ENCODE measurements at places on chromosomes 7 and 10. TPM values are rescaled to one million over a fixed set of nuclear protein-coding genes. Genes with fewer than 3 reads are reported as not detected.

The NCF1 gene
- total RNA-seq = not detected

The ARHGEF5 gene
- total RNA-seq = 2.3 TPM

The GPR85 gene
- 0.83 TPM for total RNA-seq

The CTAGE4 gene
- total RNA-seq = not detected

The GDI2 gene
- 152 TPM for total RNA-seq

The SMARCD3 gene
- 15.9 TPM for total RNA-seq

The TIMM23B gene
- 22.9 TPM for total RNA-seq

The PPP1R3C gene
- total RNA-seq = not detected

The LBX1 gene
- total RNA-seq = not detected

The SEC23IP gene
- total RNA-seq = 51.0 TPM

The CHN2 gene
- total RNA-seq = 0.79 TPM

The PPP1R9A gene
- total RNA-seq = 13.2 TPM
